RWPE2 (cell line): ENCODE measurements at places on chromosomes 4 and X.
A peak's percentile ranks its signal among the peaks of the same experiment; 100 is the strongest.

DNA sequence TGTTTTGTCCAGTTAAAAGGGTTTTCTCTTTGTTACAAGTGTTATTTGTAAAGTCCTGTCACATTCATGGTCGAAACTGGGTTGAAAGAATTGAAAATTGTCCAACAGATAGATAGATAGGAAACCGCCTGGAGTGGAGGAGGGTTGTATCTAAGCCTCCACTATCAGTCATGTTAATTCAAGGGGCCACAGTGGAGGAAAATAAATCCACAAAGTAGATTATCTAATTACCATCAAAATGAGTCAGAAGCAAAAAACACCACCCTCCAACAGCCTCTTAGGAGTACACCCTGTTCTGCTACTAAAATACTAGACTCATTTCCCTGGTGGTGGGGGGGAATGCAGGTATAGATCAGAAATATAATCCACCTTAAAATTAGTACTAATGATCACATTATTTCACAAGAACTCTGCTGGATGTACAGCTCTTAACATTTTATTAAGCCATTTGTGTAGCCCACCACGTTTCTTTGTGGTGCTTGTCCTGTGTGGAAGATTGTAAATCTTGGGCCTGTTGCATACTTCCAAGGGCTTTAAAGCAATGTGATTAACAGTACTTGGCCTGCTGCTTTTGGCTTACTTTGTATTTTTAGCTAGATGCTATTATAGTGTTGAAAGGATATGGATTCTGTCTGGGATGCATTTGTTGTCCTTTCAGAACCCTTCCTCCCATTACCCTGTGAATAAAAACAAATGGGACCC, 26.8 kb downstream of the RBBP7 start:
- no peak for DNase-seq

GRCh38 chrX:44778254-44778653, 65.6 kb upstream of the DUSP21 start:
- DNase-seq, result no peak

DNA sequence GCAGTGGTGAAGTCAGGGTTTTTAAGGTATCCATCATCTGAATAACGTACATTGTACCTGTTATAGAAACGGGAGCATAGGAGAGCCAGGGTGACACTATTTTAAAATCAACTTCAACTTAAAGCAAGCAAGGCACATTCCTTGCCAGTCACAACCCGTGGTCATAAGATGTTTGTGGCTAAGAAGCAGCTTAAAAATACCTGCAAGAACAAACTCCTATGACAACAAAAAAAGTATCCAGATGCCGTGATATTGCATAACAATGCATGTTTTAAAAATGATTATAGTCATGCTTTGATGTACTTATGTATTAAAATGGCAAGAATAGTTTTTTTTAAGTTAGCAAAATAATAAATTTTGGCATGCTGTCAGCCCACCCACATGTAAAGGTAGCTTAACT, 16.5 kb upstream of the SYNPO2 start:
- DNase-seq, result no peak

DNA sequence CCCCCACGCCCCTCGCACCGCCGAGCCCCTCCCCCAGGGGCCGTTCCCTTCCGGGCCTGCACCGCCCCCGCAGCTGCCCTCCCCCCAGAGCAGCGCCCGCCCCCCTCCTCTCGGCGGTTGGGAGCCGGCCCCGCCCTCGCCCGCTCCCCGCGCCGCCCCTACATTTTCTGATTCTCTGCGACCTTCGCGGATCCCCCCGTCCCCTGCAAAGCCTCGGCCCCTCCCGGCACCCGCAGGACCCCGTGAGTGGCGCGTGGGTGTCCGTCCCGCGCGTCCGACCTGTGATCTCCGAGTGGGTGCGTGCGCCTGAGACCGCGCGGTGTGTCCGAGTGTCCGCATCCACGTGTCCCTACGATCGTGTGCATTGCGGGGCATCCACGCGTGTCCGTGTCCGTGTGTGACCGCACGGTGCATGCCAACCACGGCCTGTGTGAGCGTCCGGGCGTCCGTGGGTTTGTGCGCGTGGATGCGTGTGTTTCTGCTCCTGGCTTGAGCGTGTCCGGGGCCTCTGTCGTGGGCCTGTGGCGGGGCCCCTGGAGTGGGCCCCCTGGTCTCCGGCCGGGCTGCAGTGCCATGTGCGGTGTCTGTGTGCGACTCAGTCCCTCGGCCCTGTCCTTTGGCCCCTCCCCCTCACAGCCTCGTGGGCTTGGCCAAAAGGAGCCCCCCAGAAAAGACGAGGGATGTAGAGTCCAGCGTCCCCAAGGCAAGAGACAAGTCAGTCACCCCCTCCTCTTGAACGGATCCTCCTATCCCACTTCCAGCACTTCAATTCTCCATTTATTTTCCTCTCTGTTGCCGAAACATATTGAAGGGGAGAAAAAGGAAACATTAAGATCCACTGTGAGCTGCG, 8.8 kb upstream of the NKX1-1 start:
- peak; percentile 51 for DNase-seq

DNA sequence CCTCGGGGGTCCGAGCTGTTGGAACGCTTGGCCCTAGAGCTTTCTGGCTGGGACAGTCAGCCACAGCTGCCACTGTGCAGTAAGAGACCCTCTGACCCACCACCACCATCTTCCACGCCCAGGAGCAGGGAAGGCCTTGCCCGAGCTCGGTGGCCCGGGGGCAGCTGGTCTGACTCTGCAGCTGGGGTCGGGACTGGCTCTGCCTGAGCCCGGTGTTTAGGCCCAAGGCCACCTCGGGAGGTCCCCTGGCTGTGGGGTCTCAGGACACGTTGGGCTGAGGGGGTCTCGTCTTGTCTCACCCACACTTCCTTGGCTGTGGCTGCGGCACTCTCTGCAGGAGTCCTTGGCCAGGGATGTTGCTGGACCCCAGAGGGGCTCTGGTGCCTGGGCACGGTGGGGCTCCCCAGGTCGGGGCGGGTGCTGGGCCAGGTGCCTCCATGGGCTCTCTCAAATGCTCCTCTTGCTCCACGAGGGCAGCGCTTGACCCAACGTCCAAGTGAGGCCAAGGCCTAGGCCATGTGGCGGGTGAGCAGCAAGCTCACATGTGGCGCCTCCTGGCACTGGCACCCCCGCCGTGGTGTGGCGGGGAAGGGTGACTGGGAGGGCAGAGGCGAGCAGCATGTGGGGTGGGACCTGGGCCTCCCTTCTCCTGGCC, 22.9 kb downstream of the DOK7 start:
- no peak for DNase-seq

- DNase-seq, result no peak
Observed at GRCh38 chr4:81626851-81627250, 155.1 kb upstream of the RASGEF1B start.

- no peak for DNase-seq
Observed at GRCh38 chrX:720250-720649, 89.7 kb downstream of the SHOX start.

DNA sequence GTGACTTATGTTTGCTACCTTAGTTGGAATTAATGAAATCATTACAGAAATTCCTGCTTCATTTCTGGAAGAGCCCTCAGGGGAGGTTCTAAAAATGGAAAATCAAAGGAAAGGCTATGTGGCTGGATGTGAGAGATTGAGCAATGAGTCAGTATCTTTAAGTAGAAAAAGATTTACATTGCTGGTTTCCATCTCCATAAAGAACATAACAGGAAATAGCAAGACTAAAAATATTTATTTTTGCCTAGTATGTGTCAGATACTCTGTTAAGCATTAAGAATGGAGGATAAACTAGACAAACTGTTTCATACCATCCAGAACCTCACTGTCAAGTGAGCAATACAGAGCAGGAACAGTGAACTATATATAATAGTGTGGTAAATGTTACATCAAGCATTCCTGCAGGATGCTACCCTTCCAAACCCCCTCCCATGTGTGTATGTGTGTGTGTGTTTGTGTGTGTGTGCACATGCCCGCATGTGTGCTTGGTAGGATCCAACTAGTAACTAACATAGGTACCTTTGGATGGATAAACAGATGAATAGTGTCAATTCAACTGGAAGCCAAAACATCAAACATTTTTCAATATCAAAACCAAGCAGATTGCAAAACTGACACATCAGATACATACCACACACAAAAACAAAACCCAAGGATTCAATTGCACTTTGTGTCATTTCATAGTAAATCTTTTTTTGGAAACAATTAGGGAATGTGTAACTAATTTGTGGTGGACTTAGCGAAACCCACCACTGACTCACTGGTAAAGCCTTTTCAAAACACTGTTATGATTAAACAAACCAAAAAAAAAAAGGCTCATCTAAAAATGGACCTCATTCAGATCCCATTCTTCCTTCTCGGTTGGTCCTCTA, 223.4 kb downstream of the SHROOM3 start:
- no peak for DNase-seq

GRCh38 chr4:95531141-95531540, 17.6 kb downstream of the UNC5C start:
- no peak for DNase-seq

DNA sequence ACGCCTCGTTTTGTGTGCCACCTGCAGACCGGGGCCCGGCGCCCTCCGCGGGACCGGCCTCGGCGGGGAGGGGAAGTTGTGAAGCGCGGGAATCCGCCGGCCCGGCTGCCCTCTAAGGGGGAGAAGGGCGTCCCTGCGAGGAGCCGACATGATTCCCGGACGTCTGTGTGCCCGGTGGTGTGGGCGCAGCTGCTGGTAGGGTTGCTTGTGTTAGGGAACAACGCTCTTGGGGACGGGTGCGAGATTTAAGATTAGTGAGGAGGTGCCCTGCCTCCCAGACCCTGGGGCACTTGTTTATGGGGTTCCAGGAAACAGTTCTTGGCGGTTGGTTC, 627 bp downstream of the CDKN2AIP start:
- no peak for DNase-seq

- no peak for DNase-seq
Observed at GRCh38 chrX:12411831-12412230, 273.6 kb downstream of the FRMPD4 start.

DNA sequence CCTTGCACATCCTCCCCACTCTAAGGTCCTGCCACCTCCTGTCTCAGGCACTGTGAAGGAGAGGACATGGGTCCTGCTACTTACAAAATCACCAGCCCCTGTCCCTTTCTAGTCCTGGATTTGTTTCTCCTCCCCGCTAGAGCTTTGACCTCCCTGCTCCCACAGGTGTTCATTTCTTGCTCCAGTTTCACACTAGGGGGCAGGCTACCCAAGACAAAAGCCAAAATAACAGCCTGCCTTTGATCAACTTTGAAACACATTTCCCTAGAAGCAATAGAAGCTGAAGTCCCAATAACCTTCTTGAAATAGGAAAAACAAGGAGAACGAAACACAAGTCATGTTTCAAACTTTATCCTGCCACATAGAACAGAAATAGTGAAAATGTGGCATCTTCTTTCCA, 164.4 kb downstream of the QDPR start:
- DNase-seq, result no peak

- DNase-seq, result no peak
Observed at GRCh38 chr4:7533267-7533666, 98.5 kb upstream of the PSAPL1 start.

GRCh38 chrX:134369576-134369975, 90.4 kb upstream of the HPRT1 start:
- no peak for DNase-seq

GRCh38 chr4:125705681-125706080, 390.9 kb downstream of the FAT4 start:
- DNase-seq, result no peak

- DNase-seq, result no peak
Observed at GRCh38 chr4:52894443-52894842, 32.3 kb downstream of the RASL11B start.

DNA sequence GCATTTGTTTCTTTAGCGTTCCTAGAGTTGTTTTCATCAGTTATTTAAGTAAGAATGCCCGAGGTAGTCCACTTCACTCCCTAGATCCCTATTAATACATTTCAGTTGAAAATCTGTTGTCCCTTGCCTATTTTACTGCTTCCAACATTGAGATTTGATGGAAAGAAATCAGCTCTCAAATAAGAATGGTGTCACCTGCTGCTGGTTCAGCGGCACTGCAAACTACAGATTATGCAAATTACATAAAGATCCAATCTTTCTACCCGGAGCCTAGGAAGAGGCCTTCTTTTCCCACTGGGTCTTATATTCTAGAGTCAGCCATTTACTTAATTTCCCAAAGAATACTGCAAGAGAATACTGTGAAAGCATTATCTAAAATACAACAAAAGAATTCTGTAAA, 597.6 kb upstream of the MAGEB2 start:
- DNase-seq, result no peak

GRCh38 chr4:101188906-101189305, 158.4 kb downstream of the PPP3CA start:
- DNase-seq, result no peak

DNA sequence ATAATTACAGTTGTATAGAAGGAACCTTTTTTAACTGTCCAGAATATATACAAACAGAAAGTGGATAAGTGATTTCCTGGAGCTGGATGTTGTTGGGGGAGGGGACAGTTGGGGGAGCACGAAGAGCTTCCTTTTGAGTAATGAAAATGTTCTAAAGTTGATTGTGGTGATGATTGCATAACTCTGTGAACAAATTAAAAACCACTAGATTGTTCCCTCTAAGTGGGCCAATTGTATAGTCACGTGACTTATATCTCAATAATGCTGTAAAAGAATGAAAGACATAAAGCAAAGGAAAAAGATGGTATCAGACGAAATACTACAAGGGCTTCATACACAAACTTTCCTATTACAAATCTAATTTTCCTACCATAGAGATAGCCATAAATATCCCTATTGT, 2.7 kb downstream of the CT55 start:
- no peak for DNase-seq

DNA sequence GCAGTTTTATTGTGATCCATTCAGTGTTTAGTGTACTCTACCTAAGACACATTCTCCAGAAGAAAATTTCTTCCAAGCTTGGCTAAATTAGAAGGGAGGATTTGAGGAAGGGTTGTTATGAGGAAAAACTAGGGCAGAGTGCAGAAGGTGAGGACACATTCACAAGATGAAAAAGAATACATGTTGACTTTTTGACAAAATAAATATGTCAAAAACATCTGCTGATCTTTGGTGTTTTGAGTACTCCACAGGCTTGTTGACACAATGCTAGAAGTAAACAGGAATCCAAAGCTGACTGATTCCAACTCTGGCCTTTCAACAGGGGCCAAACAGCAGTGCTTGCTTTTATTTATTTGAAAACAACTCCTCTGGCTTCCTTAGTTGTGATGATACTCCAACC, 125.8 kb upstream of the SLC7A11 start:
- no peak for DNase-seq
